ENCODE measurements at places on chromosomes 1 and 21.
A peak's percentile ranks its signal among the peaks of the same experiment; 100 is the strongest.

- DNase-seq, result no peak
These were observed 447.2 kb downstream of the MATN1 start for GRCh38 chr1:30275926-30276764.

GRCh38 chr1:17199267-17200044, 5.5 kb upstream of the PADI1 start:
- DNase-seq, result no peak

DNA sequence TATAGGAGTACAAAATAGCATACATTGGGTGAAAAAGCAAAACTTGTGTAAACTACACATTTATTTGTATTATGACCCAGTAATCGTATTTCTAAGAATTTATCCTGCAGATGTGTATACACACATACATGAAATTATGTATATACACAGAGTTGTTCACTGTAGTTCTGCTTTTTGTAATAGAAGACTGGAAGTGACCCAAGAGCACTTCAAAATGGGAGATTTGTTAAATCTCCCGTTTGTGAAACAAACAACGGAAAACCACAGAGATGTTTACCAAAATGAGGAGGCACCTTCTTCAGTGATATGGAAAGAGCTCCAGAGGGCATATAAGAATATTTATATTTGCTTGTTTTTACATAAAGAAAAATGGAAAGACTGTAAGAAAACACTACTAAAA, 18.0 kb upstream of the MNDA start:
- DNase-seq, result no peak

DNA sequence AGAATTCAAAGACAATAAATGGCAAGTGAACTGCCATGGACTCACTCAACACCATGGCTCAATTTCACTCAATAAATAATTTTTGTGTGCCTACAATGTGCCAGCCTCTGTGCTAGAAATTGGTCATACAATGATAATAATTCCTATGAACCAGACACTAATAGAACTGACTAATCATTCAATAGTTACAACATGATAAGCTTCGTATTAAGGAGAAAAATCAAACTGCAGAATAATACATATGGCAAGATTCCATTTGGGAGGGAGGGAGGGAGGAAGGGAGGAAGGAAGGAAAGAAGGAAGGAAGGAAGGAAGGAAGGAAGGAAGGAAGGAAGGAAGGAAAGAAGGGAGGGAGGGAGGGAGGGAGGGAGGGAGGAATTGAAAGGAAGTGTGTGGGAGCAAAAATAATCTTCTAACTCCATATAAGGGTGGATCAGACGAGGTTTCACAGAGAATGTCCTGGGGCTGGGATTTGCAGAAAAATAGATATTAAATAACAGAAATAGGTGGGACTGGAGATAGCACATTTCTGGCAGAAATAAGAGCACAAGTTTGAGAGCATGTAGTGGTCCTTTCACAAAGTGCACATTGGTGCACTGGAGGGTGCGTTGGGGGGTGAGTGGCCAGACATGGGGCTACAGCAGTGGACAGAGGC, 52.9 kb downstream of the JAK1 start:
- DNase-seq, result no peak

DNA sequence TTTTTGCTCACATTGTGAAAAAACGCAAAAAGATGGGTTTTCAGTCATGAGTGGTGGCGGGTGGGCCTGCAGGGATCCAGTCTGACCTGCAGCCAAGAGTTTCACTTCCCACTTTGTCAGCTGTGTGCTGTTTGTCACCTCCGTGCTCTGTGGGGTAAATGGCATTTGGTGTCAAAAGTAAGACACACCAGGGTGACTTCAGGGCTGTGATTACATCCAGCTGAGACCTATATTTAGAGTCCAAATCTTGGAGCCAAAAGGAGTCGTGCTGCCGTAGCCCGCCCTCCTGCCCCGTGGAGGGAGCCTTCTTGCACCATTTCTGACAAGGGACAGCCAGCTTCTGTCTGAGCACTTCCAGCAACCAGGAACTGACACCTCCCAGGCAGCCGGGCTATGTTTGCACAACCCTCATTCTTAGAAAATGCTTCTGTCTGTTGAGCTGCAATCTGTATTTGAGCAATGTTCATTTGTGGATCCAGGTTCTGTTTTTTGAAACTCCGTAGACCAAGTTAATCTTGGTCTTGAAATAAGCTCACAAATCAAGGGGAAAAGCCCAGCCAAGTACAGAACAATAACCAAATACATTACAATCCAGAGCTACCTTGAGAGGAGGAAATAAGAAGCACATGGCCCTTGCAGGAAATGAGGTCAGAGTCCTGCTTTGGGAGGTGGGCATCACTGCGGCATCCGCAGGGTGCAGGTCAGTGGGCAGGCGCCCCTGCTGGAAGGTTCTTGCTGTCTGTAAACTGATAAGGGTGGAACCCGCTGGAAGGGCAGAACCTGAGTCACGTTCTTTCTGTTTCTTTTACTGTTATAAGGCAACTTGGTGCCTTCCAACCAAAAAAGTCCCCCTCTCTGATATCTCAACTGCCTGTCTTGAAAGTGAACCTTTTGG, 14.4 kb downstream of the ABCG1 start:
- DNase-seq, result no peak

- no peak for DNase-seq
These were observed 205.5 kb downstream of the KCNJ6 start for GRCh38 chr21:37710546-37711285.

DNA sequence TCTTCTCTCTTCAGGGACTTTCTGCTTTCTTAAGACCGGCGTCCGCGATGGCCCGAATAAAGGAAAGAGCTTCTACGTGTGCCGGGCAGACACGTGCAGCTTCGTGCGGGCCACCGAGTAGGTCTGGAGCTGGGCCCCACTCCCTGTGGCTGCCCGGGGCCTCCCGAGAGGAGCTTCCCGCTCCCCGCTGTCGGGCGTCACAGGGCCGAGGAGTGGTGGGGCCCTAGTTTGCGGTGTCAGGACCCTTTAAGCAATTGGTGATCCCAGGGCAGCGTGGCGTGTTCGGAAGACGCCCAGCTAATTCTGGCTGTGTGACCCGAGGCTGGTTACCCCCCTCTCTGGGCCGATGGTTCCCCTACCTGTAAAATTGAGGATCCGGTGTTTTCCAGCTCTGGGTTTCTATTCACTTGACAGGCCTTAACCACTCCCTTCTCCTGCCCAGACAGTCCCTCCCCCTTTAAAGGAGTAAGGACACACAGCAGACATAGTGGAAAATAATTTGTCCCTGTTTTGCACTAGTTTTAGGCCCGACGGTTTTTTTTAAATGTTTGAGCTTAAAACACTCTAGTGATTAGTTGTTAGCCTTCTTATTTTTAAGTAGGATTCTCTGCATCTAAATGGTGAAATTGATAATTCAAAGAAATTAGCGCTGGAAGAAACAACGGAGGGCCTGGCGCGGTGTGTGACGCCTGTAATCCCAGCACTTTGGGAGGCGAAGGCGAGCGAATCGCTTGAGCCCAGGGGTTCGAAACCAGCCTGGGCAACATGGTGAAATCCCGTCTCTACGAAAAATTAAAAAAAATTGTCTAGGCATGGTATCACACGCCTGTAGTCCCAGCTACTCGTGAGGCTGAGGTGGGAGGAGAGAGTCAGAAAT, 553 bp downstream of the TTF2 start:
- DNase-seq, result no peak

DNA sequence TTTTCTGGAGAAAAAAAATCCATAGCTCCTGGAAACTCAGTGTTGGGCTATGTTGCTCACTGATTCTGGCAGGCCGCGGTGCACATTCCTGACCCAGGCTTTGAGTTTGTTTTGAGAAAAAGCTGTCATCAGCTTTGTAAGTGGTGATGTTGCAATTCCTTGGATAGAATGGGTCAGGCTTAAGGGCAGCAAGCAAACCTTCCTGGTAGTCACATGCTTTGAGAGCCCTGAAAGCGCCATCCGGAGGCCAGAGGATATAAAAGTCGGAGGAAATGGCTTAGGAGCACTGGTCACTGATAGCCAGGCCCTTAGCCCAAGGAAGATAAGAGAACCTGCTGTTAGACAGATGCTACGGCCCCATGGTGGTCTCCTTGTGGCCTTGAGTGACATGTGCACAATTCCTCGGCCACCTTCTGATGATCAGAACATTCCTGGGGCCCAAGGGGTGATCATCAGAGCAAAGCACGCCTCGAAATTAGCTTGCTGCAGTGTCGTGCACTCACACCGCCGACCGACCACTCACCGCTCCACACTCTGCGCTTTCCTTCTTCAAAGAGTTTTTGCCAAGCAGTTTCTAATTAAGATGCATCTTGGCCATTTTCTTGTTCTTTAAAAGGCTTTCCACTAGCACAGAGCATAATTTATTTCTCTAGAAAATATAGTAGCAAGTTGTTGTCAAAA, 78.6 kb downstream of the MAN1C1 start:
- peak; percentile 91 for DNase-seq

- DNase-seq, result no peak
These were observed 1.9 kb downstream of the SLC9A1 start for GRCh38 chr1:27152829-27153548.

GRCh38 chr1:63703701-63704107, 70.1 kb upstream of the ROR1 start:
- no peak for DNase-seq

DNA sequence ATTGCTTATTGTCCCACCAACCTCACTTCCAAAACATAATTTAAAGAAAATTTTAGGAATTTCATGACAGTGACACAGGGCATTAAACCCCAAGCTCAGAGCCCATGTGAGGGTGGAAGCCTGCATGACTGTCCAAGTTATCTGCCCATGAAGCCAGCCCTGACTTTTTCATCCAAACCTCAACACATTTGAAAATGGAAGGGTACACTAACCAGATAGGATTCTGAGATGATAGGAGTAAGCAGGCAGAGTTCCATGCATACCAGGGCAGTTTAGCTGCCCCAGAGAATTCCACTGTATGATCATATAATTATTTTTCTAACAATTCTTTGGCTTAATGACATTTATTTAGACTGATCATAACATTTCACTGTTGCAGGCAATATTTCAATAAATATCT, 986.0 kb downstream of the TTLL7 start:
- DNase-seq, result no peak

- no peak for DNase-seq
These were observed 60.6 kb downstream of the RGS2 start for GRCh38 chr1:192869308-192869940.

- DNase-seq, result no peak
These were observed 3.1 kb downstream of the ATP5IF1 start for GRCh38 chr1:28239004-28239403.

GRCh38 chr1:54569339-54569738, 21.3 kb downstream of the ACOT11 start:
- peak; percentile 19 for DNase-seq

DNA sequence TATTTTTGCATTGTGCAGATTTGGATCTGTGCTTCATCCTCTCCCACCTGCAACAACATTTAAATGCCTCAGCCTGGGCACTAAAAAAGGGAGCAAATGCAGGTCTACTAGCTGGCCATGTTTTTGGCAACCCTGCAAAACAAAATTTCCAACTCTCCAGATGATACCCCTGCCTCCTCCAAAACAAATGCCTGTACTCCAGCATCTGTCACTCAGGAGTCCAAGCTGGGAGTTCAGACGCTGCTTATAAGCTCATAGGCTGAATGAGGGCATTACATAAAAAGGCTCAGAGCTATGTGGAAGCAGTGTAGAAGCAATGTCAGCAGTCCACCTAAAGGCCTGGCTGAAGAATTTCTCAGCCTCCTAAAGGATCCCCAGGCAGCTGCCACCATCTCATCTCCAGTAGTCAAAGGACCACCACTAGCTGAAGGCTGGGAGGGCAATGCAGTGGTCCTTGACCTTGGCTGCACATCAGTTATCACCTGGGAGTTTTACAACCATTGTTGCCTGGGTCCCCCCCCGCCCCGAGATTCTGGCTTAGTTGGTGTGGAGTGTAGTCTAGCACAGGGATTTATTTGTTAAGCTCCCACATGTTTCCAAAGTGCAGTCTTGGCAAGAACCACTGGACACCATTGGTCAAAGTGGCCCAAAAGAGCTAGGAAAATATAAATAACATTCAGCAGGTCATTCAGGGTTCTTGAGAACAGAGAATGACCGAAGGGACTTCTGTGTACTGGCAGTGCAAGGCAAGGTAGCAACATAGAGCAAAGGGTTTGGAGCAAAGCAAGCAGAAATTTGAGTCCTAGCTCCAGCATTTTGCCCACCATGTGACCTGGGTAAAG, 57.2 kb downstream of the ITPKB start:
- no peak for DNase-seq

DNA sequence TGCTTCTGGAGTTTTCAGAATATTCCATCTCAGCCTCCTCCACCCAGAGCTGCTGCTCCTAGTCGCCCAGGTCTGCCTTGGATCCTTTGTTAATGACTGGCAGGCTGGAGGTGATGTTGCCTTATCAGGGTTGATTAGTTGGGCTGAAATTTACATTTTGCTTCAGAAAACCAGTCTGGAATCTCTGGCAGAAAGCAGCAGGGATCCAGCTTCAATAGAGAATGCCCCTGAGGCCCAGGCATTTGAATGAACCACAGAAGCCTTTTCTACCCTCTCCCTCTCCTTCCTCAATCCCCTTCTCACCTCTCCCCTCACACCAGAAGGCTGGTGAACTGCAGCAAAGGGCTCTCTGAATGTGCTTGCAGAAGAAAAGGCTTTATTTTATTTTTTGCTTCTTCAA, 83.2 kb downstream of the PLXNA2 start:
- DNase-seq, result no peak

- no peak for DNase-seq
These were observed 184.6 kb upstream of the NRIP1 start for GRCh38 chr21:15249285-15249993.

GRCh38 chr1:65456481-65456880, 36.0 kb downstream of the LEPR start:
- no peak for DNase-seq

GRCh38 chr1:47937586-47938254, 59.5 kb downstream of the TRABD2B start:
- DNase-seq, result no peak

GRCh38 chr1:43340559-43340958, 2.9 kb downstream of the MPL start:
- DNase-seq, result no peak

DNA sequence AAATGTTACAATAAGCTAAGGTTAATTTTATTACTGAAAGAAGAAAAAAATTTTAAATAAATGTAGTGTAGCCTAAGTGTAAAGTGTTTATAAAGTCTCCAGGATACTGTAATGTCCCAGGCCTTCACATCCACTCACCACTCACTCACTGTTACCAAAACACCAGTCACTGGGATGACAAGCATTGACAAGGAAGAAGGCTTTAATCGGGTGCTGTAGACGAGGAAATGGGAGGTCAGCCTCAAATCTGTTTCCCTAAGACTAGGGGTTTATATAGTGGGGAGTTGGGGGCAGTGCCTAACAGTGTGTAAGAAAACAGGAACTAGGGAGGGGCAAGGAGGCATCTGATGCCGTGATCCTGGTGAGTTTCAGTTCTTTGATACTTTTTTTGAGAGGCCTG, 69.4 kb downstream of the CHRM3 start:
- DNase-seq, result no peak

DNA sequence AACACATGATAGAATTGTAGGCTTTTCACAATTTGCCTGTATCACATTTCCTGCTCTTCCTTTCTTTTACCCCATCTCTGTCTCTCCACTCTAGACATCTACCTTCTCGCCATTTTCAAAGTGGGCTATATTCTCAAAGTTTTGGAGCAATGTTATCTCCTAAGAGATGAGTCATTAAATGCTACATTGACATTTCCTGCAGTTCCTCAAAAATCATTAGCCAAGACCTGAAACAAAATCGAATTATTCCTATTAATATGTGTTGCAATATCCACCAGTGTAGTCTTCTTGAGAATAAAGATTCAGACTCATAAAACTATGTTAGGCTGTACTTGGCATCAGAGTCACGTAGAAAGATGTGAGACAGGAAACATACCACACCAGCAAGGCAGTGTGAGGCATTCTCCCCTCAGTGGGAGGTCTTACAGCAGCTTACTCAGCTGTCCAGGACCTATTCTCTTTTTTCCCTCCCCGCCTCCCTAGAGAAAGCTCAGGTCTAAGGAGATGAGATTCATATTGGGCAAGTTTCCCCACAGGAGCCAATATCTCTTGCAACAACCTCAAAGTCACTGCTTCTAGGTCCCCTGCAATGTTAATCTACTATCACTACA, 38.8 kb downstream of the FRRS1 start:
- no peak for DNase-seq

Measured in BJ (cell line).